ENCODE measurements at places on chromosomes 3 and 15.

GRCh38 chr3:98504539-98504938 lies 7.1 kb downstream of the OR5K2 start:
- DNase-seq, result no peak

- no peak for DNase-seq
Measured at GRCh38 chr3:64220161-64220914, 4.9 kb downstream of the PRICKLE2 start.

GRCh38 chr15:52172869-52173268 lies 18.3 kb downstream of the GNB5 start:
- no peak for DNase-seq

- no peak for DNase-seq
Measured at GRCh38 chr3:50378024-50378423, 18.7 kb upstream of the TMEM115 start.

DNA sequence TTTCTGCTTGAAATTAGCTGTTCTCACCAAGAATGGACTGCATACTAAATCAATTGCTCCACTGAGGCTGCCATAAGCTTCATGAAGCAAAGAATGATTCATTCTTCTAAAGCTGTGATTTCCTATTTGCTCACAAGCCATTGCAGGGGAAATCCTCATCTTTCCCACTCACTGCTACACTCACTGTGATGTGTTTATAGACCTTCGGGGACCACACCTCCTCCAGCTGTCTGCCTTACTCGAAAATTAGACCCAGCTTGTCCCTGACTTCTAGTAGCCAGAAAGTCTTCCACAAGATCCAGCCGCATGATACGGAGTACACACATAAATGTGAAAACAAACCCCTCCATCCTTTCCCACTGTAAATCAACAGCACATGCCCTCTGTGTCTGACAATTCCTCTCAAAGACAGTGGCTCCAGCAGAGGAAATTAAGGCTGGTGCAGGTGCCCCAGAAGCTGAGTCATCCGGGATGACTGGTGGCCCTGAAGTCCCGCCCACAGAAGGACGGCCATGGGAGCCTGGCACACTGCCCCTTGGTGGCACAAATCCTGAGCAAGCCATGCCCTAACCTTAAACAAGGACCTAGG lies 172.0 kb downstream of the STT3B start:
- DNase-seq, result no peak

DNA sequence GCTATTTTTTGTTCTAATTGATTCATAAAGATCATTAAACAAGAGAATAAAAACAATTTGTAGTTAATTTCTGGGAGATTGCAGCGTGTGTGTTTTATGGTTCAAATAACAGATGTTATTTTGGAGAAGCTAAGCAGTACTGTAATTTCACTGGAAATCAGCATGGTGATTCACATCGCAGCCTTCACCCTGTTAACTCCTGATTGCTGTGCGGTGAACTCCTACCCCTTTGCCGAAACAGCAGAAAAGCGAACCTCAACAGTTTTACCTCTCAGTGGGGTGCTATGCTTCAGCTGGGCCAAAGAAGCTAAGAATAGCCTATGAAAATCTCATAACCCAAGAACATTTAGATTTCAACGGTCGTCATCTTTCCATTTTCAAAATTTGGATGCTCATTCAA lies 441.5 kb upstream of the RARB start:
- DNase-seq, result no peak

DNA sequence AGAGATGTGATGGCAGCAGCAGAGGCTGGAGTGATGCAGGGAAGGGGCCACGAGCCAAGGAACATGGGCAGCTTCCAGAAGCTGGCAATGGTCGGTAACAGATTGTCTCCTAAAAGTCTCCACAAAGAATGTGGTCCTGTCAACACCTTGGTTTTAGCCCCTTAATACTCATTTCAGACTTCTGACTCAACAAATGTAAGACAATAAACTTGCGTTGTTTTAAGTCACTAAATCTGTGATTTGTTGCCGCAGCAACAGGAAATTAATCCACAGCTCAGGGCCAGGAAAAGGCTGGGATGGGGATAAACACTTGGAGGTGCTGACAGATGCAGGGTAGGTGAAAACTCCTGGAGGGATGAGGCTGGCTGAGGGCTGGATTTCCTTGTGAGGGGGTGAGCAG lies 69.9 kb downstream of the OXNAD1 start:
- DNase-seq, result no peak

GRCh38 chr3:41304593-41304992 lies 105.3 kb downstream of the CTNNB1 start:
- no peak for DNase-seq

Measured in activated CD8-positive, alpha-beta memory T cell treated with anti-CD3 and anti-CD28 coated beads for 1 hour (primary cell).